ENCODE measurements at places on chromosomes 13 and 19.
A peak's percentile ranks its signal among the peaks of the same experiment; 100 is the strongest.

- DNase-seq, result no peak
Observed at GRCh38 chr13:32125221-32125689, 93.7 kb downstream of the FRY start.

- peak; percentile 61 for DNase-seq
Observed at GRCh38 chr19:53865523-53865917, 2.2 kb upstream of the MYADM start.

DNA sequence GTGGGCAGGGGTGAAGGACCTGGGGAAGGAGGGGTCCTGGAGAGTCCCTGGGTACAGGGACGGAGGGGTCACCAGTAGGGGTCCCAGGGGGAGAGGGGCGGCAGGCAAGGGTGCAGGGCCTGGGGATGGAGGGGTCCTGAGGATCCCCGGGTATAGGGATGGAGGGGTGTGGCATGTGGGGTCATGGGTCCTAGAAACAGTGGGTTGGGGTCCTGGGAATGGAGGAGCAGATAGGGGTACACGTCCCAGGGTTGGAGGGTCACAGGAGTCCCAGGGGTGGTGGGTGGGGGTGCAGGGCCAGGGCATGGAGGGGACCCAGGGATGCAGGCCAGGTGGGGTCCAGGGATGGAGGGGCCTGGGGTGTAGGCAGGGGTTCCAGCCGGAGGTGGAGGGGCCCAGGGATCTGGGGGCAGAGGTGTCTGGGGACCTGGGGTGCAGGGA lies 1.4 kb downstream of the BTBD2 start:
- DNase-seq, result no peak

DNA sequence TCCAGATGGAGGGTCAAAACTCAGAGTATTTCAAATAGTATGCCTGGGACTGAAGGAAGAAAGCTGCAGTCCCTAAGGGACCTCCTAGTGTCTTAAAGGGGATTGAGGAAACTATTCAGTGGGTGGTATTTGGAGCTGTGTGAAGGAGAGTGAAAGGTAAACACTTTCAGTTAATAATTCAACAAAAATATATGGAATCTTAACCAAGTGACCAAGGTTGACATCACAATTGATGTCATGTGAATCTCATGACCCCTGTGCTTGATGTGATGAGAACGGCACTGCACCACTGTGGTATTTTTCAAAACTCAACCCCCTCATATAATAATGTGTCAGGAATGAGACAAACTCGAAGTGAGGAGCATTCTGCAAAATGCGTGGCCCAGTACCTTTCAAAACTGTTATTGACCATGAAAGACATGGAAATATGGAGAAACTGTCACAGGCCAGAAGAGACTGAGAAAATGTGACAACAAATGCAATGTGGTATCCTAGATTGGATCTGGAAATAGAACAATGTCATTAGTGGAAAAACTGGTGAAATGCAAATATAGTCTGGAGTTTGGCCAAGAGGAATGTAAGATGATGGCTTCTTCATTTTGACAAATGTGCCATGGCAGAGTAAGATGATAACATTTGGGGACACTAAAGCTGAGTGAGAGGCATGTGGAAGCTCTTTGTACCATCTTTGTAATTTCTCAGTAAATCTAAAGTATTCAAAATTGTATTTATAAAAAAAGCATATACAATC lies 553.9 kb downstream of the RFC3 start:
- no peak for DNase-seq

- no peak for DNase-seq
Observed at GRCh38 chr13:23134542-23134941, 46.2 kb upstream of the SGCG start.

DNA sequence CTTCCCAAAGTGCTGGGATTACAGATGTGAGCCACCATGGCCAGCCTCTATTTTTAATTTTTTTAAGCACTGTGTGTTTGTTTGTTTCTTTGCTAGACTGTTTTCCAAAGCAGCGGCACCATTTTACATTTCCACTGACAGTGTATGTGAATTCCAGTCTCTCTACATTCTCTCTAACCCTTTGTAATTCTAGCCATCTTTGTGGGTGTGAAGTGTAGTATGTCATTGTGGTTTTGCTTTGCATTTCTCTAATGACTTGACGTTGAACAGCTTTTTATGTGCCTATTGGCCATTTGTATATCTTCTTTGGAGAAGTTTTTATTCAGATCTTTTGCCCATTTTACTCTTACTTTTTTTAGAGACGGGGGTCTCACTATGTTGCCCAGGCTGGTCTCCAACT lies 11.6 kb downstream of the PNPLA6 start:
- no peak for DNase-seq

- DNase-seq, result no peak
Observed at GRCh38 chr19:5078666-5079065, 109.8 kb downstream of the KDM4B start.

GRCh38 chr13:94674609-94675348 lies 37.6 kb downstream of the SOX21 start:
- DNase-seq, result peak; percentile 55

GRCh38 chr13:76499891-76500290 lies 386.3 kb downstream of the KCTD12 start:
- DNase-seq, result no peak

- DNase-seq, result no peak
Observed at GRCh38 chr13:28033894-28034655, 45.6 kb upstream of the URAD start.

GRCh38 chr13:37682496-37682895 lies 83.9 kb upstream of the POSTN start:
- no peak for DNase-seq
